ENCODE measurements at places on chromosomes 2 and 18.

DNA sequence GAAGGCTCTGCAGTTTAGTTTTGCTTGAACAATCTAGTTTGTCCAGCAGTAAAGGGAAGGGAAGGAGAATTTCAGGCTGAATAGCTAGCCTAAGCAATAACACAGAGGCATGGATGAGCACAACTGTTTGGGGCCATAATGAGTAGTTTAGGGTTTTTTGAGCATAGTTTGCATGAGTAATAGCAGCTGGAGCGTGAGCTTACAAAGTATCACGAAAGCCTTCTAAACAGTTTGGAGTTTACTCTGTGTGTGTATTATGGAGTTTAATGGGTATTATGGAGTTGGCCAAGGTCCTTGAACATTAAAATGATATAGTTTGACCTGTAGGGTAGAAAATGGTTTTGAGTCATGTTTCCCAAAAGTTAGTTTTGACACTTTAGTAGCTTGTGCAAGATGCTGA lies 782.3 kb downstream of the ERBB4 start:
- no peak for DNase-seq

GRCh38 chr2:29276151-29276550 lies 160.9 kb downstream of the CLIP4 start:
- DNase-seq = no peak

- DNase-seq = no peak
Measured at GRCh38 chr2:165953306-165953654, 296 bp downstream of the TTC21B start.

DNA sequence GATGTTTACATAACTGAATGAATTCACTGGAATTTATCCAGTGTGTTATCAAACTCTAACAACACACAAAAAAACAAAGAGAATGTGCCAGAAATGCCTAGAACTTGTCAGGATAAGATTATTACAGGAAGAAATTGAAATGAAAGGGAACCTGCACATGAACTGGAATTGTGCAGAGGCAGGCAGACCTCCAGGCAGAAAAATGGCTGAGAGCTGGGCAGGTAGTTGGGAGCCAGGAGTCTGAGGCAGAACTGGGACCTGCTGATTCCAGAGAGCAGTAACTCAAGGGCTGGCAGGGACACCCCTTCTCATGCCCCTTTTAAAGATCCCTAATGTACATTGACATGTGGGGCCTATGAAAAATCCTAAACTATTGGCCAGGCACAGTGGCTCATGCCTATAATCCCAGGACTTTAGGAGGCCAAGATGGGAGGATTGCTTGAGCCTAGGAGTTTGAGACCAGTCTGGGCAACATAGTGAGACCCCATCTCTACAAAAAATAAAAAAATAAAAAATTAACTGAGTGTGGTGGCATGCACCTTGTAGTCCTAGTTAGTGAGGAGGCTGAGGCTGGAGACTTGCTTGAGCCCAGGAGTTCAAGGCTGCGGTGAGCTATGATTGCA lies 674 bp upstream of the SP110 start:
- DNase-seq = no peak

GRCh38 chr2:69660637-69661036 lies 17.1 kb upstream of the AAK1 start:
- DNase-seq = no peak

- DNase-seq = no peak
Measured at GRCh38 chr2:217732992-217733391, 269.8 kb downstream of the TNS1 start.

DNA sequence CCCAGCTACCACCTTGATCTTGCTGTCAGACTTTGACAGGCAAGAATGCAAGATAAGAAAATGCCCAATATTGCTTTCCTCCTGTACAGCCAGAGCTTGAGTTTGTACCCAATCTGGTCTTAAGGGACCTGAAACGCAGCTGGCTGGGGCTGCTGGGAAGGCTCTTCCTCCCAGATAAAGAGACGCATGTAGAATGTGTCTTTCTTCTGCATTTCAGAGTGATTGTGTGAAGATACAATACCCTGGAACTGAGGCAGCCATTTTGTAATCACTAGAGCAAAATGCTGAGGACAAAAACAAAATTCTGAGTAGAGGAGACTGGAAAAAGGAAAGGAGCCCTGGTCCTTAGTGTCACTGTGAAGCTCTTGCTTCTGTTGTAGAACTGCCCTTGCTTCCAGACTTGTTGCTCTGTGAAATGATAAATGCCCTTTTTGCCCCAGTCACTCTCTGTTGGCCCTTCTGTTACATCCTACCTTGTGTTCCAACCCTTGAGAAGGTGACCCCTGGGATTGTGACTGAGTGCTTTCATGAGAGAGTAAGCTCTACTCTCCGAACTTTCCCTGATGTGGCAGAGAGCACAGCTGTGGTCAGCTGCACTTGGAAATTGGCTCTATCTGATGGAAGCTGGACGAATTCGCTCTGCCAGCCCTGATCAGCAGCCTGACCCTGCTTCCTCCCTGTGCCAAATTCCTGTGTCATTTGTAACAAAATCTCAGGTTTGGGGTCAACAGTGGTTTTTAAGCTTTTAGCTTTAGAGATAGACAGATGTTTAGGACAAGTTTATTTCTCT lies 137.4 kb upstream of the RBMS1 start:
- DNase-seq = no peak

GRCh38 chr2:238247841-238248453 lies 8.1 kb upstream of the HES6 start:
- no peak for DNase-seq

All from left kidney (tissue), 8 donors.